ENCODE measurements at places on chromosomes 12 and 14.

GRCh38 chr12:49893753-49894750 is 9.6 kb downstream of the FAIM2 start:
- no peak for DNase-seq

GRCh38 chr14:74038020-74038859 is 19.1 kb downstream of the BBOF1 start:
- DNase-seq: no peak

GRCh38 chr12:55715833-55716581 is at the start of gene BLOC1S1:
Gene BLOC1S1 (plus strand): TSS chr12:55716046. CDS start chr12:55716052, 6 bp downstream.
- peak; percentile 96 for DNase-seq

GRCh38 chr12:106097011-106097410 is 41.7 kb downstream of the NUAK1 start:
- DNase-seq: no peak

DNA sequence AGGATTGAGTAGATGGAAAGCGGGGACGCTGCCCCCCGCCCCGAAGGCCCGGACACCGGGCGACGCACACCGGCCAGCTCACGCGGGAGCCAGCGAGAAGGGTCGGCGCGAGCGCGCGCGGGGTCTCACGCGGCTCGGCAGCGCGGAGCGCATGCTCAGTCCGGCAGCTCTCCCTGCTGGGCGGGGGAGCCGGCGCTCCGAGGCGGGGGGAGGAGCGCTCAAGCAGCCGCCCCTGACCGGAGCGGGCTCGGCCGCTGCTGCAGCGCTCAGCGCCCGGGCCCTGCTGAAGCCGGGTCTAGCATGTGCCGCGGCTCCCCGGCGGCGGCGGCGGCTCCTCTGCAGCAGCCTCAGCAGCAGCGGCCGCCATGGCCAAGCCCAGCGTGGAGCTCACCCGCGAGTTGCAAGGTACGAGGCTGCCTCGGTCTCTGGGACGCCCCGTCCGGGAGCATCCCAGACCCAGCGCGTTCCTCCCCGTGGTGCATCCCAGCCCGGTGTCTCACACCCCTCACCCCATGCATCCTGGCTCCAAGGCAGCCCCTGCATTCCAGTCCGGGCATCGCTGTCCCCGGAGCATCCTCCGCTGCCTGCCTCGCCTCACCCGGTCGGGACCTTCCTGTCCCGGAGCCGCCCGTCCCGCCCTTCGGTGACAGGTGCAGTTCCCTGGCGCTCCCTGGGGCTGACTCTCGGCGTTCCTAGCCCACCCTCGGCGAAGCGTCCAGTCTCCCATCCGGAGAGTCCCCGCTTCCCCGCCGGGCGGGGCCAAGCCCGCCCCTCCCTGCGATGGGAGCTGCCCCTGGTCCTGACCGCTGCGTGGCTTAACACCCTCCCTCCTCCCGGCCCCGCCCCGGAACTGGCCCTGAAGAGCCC is at the start of gene CARMIL3:
TSS of gene CARMIL3 (plus strand) at position 221 of the 867 bp plus-strand sequence. CDS start at position 366, 145 bp downstream.
- peak; percentile 78 for DNase-seq
